Chondrocyte (in vitro differentiated cells): ENCODE measurements at places on chromosomes 2 and 18.
A peak's percentile ranks its signal among the peaks of the same experiment; 100 is the strongest.

GRCh38 chr18:43389163-43389562 lies 111.9 kb upstream of the SYT4 start:
- H3K4me1 ChIP-seq: no peaks in the 10 kb centered on the region
- H3K27ac ChIP-seq: no peak overlapping the region
- H3K27me3 ChIP-seq: peaks cover 31% of the 10 kb centered on the region
- DNase-seq: no peak
- H3K4me3 ChIP-seq: no peak overlapping the region
- H3K36me3 ChIP-seq: no peaks in the 10 kb centered on the region

DNA sequence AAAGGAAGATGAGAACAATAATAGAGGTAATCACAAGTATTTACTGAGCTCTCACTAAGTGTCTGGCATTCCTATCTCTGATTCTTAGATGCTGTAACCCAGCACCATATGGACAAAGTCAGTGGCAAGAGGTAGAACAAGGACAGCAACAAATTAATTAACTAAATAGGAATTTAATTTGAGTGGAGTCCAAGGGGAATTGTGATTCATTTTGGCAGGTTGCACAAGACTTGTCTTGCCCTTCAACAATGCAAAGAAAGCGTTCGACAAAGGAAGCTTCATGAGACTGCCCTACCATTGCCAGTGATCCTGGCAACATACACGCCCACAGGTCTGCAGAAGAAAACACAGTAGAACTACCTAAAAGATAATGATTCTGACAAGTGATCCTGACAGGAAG lies 221.6 kb downstream of the RBM43 start:
- H3K27ac ChIP-seq: no peak overlapping the region
- no peak for DNase-seq
- peaks cover 6% of the 10 kb centered on the region for H3K4me1 ChIP-seq
- H3K27me3 ChIP-seq: no peaks in the 10 kb centered on the region
- no peak overlapping the region for H3K4me3 ChIP-seq

DNA sequence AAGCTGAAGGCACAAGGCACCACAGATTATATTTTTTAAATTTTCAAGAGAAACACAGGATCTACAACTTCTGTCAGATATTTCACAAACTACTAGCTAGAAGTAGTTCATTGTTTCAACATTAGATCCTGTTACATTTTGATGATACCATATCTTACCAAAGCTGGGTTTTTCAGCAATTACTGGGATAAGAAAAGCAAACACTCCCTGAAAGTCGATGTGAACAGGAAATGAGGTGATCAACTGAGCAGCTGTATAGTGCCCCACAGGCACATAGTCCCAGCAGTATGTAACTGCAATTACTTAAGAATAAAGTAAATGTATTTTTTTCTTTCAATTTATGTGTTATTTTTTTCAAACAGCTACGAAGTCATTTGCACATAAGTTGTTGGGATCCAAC lies 103.5 kb downstream of the DNER start:
- H3K4me3 ChIP-seq: no peak overlapping the region
- H3K27me3 ChIP-seq: no peaks in the 10 kb centered on the region
- H3K36me3 ChIP-seq: no peaks in the 10 kb centered on the region
- no peak overlapping the region for H3K27ac ChIP-seq
- DNase-seq: no peak

DNA sequence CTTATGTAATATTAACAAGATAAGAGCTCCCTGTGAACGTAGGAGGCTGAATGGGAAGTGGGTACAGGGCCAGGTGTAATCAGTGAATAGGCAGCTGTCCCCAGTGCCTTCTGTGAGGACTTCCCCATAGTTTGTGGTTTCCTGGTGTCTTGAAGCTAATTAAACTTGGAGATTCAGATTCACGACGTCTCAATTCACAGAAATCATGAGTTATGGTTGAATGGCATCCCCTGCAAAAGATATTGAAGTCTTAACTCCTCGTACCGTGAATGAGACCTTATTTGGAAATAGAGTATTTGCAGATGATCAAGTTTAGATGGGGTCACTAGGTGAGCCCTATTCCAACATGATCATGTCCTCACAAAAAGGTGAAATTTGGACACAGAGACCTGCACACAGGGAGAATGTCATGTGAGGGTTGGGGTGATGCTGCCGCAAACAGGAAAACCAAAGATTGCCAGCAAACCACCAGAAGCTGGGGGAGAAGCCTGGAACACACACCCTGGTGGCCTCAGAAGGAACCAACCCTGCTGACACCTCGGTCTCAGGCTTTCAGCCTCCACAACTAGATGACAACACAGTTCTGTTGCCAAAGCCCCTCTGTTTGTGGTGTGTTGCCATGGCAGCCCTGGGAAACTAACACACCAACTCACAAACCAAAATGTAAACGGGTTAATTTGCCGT lies 13.2 kb downstream of the ARL4C start:
- peaks cover 3% of the 10 kb centered on the region for H3K4me1 ChIP-seq
- H3K27ac ChIP-seq: no peak overlapping the region
- no peak overlapping the region for H3K4me3 ChIP-seq
- DNase-seq: no peak

- H3K4me3 ChIP-seq: peak overlapping the region; percentile 65
- no peaks in the 10 kb centered on the region for H3K27me3 ChIP-seq
- H3K36me3 ChIP-seq: peaks cover 10% of the 10 kb centered on the region
- DNase-seq: no peak
- H3K27ac ChIP-seq: peak overlapping the region; percentile 91
These were observed 83.1 kb upstream of the RBM44 start for GRCh38 chr2:237715459-237715947.

GRCh38 chr2:239303711-239304532 lies 96.9 kb downstream of the HDAC4 start:
- no peaks in the 10 kb centered on the region for H3K36me3 ChIP-seq
- H3K4me1 ChIP-seq: peaks cover 8% of the 10 kb centered on the region
- no peak for DNase-seq
- H3K27me3 ChIP-seq: no peaks in the 10 kb centered on the region
- no peak overlapping the region for H3K27ac ChIP-seq

GRCh38 chr2:162065767-162066166 lies 8.2 kb downstream of the DPP4 start:
- no peak overlapping the region for H3K27ac ChIP-seq
- peaks cover 32% of the 10 kb centered on the region for H3K27me3 ChIP-seq
- H3K36me3 ChIP-seq: no peaks in the 10 kb centered on the region
- no peak overlapping the region for H3K4me3 ChIP-seq

- H3K4me1 ChIP-seq: peaks cover 19% of the 10 kb centered on the region
- H3K4me3 ChIP-seq: peak overlapping the region; percentile 68
- no peaks in the 10 kb centered on the region for H3K36me3 ChIP-seq
These were observed 285.1 kb downstream of the MTX2 start for GRCh38 chr2:176554101-176555048.
